ENCODE measurements at places on chromosomes 3 and 15.

- DNase-seq, result no peak
These were observed 91.0 kb downstream of the RAD18 start for GRCh38 chr3:8872261-8872660.

DNA sequence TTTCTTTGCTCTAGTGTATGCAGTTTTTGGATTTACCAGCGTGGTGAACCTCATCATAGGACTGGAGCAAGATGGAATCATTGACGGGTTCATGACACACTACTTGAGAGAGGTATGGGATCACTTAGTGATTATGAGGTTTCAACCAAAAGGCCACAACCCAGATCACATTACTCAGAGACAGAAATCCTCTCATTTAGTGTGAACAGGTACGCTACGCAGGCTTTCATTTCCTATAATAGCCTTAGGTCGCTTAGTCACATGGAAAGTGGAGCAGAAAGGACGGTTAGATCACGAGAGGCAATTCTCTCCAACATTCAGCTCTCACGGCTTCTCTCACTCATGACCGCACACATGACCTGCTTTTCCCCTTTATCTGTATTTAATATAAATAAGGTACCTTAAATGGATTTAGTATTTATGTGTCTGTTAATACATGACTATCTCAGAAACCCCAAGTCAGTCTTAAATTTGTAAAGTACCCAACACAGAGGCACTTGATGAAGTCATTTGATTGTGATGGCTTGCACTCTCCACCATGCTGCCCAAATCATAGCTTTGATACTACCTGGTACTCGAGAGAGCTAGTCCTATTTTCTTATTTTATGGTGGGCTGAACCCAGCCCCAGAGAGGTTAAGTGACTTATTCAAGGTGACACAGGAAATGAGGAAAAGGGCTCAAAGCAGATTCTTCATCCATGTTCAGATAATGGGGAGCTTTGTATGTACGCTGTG is 8.6 kb downstream of the TM6SF1 start:
- no peak for DNase-seq

DNA sequence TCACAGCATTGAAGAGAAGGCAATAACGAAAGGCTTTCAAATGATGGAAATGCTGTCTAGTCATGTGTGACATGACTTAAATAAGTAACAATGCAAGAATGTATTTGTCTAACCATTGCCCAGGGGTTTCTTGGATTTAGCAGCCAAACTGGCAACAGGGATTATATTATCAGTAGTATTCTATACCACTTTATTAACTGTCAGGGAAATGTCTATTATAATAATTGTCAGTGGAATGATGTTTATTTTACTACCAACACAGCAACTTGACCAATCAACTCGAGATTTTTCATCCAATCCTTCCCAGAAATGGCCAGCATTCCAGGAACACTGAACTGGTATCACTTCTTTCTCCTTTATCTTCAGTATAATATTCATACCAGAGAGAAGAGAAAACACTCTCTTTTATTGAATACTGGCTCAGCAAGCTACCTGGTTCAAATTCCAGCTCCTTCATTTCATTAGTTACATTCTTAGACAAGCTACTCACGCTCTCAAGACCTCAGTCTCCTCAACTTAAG is 66.2 kb downstream of the FOXP1 start:
- no peak for DNase-seq

- no peak for DNase-seq
These were observed 25.8 kb downstream of the ARHGEF3 start for GRCh38 chr3:56775838-56776555.

GRCh38 chr15:61871926-61872522 is 188.2 kb downstream of the VPS13C start:
- DNase-seq, result no peak

- no peak for DNase-seq
These were observed 63.4 kb downstream of the OPA1 start for GRCh38 chr3:193656445-193656844.

GRCh38 chr15:89926158-89926557 is 13.4 kb upstream of the ARPIN start:
- DNase-seq, result no peak

- no peak for DNase-seq
These were observed 13.8 kb upstream of the OCA2 start for GRCh38 chr15:28112962-28113361.

DNA sequence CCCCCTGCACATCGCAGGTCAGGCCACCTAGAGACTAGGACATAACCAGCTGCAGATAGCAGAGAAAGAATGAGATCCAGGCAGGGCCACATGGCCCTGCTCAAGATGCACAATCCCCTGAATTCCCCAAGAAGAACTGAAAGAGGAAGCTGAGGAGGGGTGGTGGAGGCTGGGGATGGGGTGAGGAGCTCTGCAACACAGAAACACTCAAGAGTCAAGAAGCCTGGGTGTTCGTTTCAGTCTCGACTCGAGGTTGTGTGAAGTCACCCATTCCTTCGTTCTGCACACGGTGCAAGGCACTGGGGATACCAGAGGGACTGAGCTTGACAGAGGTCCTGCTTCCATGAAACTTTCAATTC is 62.0 kb downstream of the TLE3 start:
- no peak for DNase-seq

DNA sequence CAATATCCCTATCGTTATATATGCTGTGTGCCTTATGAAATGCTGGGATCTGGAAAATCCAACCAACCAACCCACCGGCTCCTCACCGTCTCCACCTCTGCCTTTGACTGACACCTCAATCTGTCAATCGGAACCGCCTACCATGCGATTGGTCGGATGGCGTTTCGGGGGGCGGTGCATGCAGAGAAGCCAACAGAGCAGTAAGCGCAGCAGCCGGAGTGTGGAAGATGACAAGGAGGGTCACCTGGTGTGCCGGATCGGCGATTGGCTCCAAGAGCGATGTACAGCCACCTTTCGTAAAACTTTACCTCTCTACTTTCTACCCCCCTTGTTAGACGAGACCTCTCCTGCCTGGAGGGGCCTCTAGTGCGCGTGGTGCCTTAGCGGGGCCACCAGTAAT is 6.3 kb downstream of the CLK3 start:
- no peak for DNase-seq

GRCh38 chr3:11059090-11059798 is 66.7 kb downstream of the SLC6A1 start:
- peak; percentile 61 for DNase-seq

- DNase-seq, result no peak
These were observed 46.9 kb downstream of the NR1D2 start for GRCh38 chr3:23991683-23992628.

DNA sequence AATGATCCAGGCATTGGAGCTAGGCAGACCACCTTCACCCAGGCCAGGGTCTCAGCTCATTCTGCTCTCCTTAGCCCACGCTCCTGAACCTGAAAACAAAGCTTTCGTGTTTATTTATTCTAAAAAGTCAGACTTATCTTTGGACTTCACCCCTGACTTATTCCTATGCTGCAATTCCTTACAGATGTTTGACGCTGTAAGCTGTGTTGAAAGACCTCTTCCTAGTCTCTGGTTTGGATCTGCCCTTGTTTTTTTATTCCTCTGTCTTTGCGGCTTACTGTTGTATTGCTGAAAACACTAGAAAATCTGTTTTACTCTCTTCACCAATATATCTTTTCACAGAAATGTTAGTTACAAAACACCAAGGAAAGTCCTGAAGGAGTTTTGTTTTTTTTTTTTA is 40.5 kb upstream of the LDHAL6B start:
- DNase-seq, result no peak

- DNase-seq, result no peak
These were observed 28.8 kb upstream of the HDAC11 start for GRCh38 chr3:13451301-13451673.

DNA sequence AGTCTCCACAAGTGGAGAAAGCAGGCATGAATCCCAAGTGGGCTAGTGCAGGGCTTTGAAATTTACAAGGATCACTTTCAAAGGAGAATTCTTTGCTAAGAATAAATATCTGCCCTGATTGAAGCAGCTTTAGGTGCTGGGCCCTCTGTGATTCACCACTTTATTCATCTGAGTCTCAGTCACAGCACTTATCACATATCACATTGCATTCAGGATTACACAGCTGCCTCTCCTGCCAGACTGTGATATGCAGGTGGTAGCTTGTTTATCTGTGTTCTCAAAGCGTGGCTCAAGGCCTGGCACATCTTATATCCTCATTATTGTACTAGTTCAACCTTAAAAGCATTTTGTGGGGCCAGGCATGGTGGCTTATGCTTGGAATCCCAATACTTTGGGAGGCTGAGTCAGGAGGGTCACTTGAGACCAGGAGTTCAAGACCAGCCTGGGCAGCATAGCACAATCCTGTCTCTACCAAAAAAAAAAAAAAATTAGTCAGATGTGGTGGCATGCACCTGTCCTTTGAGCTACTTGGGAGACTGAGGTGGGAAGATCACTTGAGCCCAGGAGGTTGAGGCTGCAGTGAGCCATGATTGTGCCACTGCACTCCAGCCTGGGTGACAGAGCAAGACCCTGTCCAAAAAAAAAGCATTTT is 156.9 kb upstream of the EIF1B start:
- no peak for DNase-seq

DNA sequence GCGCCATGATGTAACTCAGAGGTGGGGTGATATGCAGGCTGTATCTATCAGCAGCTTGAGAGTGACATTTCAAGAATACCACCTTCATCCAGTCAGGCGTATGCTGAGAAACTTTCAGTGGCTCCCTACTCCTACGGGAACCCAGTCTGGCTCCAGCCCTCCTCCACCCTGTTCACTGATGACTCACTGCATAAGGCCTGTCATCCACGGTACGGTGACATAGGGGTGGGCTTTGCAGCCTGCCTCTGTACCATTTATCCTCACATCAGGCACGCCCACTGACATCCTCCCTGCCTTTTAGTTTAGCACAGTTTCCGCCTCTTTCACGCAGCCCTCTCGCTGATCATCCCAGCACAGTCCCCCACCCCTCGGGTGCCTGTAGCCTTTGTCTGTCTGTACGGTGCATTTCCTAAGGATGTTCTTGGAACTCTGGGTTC is 11.7 kb downstream of the PXYLP1 start:
- DNase-seq, result no peak

DNA sequence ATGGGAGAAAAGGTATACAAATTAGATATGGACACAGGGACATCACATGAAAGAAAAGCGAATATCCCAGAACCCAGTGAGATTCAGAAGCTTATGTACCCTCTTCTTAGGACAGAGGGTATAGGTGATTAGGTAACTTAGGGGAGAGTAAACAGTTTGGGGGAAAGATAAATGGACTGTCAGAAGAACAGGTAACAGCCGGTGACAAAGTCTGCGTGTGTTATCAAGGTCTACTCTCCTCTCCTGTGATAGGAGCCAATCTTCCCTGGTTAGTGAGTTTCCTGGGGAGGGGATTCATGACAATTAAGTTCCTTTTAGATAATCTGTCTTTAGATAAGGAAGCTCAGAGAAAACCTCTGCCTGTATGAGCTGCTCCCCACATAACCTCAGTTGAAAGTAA is 30.6 kb upstream of the SNRPN start:
- no peak for DNase-seq

- DNase-seq, result no peak
These were observed 625 bp upstream of the RBM15B start for GRCh38 chr3:51390246-51391074.

DNA sequence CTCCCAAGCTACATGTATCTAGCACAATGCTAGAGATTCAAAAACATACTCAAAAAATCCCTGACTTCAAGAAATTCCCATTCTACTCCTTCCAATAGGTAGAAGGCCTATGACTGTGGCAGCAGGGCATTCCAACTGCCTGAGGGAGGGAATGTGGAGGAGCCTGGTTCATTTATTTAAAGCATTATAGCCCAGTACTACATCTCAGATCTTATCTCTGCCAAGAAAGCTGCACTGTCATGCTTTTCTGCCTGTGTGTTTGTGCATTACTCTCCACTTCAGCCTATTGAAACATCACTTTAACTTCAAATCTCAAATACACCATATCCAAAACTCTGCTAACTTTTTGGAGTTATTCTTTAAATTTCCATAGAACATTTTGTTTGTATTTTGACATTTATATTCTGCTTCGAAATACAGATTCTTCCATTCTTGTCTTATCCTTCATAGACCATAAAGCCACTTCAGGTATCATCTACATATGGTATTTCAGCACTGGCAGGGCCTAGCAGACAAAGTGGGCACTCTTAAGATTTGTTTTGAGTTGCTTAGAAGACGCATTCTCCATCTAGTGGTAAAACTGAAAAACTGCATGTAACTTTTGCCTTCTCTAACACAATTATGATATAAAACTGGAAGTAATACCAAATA is 59.1 kb upstream of the NEDD4 start:
- no peak for DNase-seq

DNA sequence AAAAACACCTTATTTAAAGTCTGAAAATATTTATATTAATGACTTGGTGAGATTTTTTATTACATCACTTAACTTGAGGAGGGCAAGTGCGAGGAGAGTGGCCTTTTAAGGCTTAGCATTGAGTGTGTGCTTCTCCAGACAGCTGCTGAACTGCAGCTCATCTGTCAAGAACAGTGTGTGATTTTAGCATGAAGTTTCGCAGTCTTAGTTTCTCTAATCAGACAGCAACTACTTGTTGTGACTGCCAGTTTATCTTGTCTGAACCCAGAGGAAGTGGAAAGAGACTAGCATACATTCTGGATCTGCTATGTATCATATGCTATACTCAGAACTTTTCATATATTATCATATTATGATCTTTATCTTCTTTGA is 291.7 kb upstream of the ROPN1 start:
- no peak for DNase-seq

DNA sequence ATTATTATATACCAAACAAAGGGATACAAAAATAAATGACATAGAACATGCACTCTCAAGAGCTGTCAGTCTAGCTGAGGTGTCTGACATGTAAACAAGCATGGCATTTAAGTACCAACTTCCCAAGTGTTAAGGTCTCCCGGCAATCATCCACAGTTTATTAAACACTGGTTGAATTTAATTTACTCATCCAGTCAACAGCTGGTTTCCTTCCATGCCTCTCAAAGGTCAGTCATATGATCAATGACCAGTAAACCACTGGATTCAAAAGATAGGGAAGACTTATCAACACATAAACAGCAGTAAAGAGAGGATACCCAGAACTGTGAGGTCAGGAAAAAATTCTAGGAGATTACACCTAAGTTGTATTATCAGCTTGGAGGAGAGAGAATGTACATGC is 80.4 kb downstream of the ADAM10 start:
- DNase-seq, result no peak

DNA sequence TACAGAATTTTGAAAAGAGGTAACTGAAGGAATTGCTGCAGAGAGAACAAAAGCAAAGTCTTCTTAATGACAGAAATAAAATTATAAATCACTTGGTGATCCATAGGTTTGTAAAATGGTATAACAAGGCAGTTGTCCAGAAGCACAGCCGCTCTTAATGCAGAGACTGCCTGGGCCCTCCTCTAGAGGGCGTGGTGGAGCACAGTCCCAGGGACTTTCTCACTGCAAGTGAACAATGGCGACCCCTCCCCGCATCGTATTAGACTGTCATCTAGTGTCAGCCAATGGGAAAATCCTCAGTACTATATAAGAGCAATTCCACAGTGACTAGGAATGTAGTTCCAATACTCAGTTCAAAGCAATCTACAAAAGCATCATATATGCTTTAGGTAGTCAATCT is 26.4 kb upstream of the ZBED2 start:
- no peak for DNase-seq

GRCh38 chr3:121552379-121552778 is 6.6 kb upstream of the POLQ start:
- DNase-seq, result no peak

- no peak for DNase-seq
These were observed 182.3 kb downstream of the OR4M2 start for GRCh38 chr15:22262613-22263020.

Measured in left hindlimb (tissue), 1 donor.